A549 treated with AZD2906 at 1 μM for 4 hours (cell line): ENCODE measurements at places on chromosomes 2 and 18. TPM values are rescaled to one million over a fixed set of nuclear protein-coding genes. Genes with fewer than 3 reads are reported as not detected.

The CRYBA2 gene
- 0.10 to 0.25 TPM in 2 of 5 replicates, not detected in the others for total RNA-seq

The CPLX4 gene
- total RNA-seq: not detected in 5 replicates

The ALPG gene
- 0.33 to 0.55 TPM (median 0.50 TPM) in 5 replicates for total RNA-seq

The NCKAP5 gene
- total RNA-seq: 0.76 to 1.1 TPM (median 0.79 TPM) in 5 replicates
